Right atrium auricular region (tissue), 2 donors: ENCODE measurements at places on chromosomes 11 and 22.
A peak's percentile ranks its signal among the peaks of the same experiment; 100 is the strongest.

DNA sequence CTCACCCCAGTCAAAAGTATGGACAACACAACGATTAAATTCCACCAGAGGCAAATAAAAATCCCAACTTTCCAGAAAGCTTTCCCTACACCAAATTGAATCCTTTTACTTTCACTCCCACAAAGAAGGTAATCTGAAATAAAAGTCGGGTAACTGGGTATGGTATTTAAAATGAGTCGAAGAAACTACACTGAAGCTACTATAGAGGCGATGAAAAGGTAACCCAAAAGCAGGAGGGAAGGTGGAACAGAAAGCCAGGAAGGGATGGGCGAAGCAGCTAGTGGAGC lies 1.1 kb downstream of the PICALM start:
- DNase-seq: no peak

GRCh38 chr22:19932367-19933206 lies 9.0 kb upstream of the COMT start:
- no peak for DNase-seq

GRCh38 chr22:28905256-28905832 lies 22.0 kb downstream of the ZNRF3 start:
- no peak for DNase-seq

GRCh38 chr22:25569361-25569760 lies 4.9 kb downstream of the GRK3 start:
- no peak for DNase-seq

DNA sequence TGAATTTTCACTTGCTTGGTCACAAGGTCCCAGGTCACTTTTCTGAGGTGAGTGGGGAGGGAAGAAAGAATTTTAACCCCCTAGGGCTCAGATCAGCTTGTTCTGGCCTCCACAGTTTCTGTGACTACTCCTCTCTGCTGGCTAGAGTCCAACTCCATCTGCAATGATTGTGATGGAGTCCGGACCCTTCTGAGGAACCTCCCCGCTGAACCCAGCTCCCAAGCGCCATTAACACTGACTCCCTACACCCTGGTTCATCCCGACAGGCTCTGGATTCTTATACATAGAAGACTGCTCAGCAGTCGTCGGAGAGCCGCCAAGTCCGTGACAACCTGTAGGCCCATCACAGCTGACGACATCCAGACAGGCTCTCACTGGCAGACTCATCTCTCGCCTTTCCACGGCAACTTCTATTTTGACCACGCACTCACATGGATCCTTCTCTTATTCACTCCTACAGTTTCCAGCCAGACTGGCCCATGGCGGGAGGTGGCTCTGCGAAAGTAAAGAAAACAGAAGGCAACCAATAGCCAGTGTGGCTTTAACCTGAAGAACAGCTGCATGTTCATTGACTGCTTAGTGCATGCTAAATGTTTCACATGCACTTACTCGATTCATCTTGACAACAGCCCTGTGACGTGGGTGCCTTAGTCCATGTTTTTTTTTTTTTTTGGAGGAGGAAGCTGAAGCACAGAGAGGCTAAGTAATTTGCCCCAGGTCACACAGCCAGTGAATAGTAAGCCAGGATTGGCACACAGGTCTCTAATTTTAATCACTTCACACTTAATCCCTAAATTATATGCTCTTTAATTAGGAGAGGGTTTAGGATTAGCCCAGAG lies 68.0 kb upstream of the PRDM11 start:
- no peak for DNase-seq

DNA sequence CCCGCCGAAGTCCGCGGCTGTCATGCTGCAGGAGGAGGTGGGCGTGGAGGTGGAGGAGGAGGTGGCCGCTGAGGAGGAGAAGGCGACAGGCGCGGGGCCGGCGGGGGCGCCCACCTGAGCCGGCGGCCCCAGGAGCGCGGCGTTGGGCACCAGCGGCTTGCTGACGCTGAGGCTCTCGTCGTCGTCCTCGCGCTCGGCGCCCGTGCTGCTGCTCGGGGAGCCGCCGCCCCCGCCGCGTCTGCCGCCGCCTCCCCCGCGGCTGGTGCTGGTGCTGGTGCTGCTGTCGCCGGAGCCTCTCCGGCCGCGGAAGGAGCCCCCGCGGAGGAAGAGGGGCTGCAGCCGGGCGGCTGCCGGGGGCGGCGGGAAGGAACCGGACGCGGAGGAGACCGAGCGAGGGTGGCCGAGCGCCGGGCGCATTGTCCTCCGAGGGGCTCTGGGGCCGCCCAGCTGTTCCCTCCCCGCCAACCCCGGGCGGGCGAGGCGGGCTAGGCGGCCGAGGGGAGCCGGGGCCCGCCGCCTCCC lies 388 bp downstream of the TMEM121B start:
- DNase-seq: no peak

DNA sequence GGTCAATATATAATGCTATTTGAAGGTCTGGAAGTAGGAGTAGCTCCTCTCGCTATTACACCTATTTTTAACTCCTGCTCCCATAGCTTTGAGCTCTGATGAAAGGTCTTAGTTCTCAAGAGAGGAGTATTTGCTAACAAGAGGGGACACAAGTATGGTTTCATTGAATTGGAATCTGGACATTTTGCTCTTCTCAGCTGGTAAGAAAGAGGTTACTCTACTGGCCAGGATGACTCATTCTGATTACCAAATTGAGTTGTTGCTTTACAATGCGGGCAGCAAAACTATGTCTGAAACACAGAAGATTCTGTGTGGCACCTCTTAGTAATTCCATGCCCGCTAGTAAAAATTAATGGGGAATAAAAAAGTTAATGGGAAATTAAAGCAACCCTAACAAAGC lies 63.6 kb upstream of the EP300 start:
- DNase-seq: no peak

GRCh38 chr11:44167046-44167445 lies 71.6 kb downstream of the EXT2 start:
- DNase-seq: no peak

DNA sequence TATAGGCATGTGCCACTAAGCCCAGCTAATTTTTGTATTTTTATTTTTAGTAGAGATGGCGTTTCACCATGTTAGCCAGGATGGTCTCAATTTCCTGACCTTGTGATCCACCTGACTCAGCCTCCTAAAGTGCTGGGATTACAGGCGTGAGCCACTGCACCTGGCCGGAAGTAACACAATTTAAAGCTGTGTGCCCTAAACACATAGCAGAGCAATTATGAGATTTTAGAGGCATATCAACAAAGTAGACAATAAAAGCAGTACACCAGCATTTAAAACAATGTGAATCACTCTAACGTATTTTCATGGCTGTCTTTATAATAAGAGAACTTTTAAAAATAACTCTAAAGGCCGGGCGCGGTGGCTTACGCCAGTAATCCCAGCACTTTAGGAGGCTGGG lies 42.4 kb downstream of the PRR14L start:
- DNase-seq: no peak

- no peak for DNase-seq
Measured at GRCh38 chr11:61080986-61081590, 21.2 kb upstream of the CD5 start.

DNA sequence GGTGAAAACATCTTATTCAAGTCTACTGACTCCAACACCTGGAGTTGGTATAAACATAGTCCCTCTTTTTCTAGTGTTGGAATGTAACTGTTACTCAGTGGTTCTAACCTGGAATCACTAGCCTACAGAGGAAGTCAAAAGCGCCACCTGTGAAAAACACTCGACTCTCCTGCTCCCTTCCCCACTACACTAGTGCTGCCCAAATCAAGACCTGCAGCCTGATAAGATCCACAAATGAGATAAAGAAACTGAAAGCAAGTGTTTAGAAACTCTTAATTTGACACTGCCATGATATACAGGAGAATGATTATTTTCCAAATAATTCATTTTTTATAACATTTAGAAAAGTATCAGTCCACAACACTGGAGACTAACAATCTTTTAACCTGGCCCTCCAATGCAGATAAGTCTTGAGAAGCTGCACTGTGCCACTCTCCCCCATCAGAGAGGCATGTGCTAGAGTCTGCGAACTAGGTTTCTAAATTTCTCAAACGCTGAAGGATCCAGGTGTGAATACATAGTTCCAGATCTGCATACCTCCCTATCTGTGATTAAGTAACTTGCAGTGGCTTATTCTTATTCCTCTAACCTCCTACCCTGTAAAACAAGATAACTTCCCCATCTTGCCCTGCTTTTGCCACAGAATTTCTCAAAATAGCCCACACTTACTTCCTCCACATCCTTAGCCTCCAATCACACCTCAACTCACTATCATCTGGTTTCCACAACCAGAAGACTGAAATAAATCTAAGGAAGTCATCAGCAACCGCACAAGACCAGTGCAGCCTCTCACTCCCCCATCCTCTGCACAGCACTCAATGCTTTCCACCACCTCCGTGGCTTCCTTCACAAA lies 88.1 kb downstream of the RRAS2 start:
- no peak for DNase-seq

GRCh38 chr11:133172349-133172748 lies 360.0 kb downstream of the OPCML start:
- DNase-seq: no peak

DNA sequence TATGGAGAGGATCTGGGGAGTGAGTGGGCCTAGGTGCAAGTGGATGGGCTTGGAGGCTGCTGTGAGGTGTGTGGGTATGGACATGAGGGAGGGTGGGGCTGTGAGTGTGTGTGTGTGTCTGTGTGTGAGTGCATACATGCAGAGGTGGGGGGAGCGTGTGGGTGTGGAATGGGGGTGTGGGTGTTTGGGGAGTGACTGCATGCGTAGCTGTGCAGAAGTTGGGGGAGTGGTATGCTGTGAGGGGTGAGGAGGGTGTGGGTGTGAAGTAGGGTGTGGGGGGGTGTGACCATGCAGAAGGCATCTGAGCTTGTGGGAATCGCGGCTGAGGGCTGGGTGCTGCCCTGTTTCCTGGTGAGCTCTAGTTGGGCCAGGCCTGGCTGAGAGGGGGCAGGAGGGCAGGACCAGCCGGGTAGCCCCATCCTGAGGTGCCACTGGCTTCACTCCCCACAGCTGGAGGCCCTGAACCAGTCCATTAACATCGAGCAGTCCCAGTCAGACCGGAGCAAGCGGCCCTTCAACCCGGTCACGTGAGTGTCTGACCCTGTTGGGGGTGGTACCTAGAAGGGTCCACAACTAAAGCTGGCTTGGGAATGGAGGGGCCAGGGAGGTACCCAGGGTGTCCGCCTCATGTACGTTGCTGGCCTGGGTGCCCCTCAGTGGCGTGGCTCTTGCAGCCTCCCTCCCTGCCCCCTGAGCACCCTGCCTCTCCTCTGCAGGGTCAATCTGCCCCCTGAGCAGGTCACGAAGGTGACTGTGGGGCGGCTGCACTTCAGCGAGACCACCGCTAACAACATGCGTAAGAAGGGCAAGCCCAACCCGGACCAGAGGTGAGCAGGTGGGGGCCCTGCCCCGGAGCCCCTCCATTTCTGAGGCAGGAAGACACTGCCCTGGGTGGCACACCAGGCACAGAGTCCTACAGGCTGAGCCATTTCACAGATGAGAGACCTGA lies 16.5 kb downstream of the TMEM258 start:
- no peak for DNase-seq

DNA sequence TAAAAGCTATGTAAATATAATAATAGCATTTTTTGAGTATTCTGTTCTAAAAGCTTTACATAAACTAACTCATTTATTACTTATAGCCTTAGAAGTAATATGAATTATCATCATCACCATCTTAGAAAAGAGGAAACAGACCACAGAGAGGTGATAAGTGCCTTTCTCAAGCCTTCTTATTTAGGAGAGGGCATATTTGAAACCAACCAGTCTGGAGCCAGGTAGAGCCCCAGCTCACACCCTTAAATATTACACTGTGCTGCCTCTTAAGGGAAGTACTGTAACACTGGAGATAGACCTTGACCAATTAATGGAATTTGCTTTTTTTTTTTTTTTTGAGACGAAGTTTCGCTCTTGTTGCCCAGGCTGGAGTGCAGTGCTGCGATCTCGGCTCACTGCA lies 2.3 kb downstream of the BCO2 start:
- DNase-seq: no peak

GRCh38 chr11:69303427-69303826 lies 9.5 kb downstream of the MYEOV start:
- DNase-seq: no peak

DNA sequence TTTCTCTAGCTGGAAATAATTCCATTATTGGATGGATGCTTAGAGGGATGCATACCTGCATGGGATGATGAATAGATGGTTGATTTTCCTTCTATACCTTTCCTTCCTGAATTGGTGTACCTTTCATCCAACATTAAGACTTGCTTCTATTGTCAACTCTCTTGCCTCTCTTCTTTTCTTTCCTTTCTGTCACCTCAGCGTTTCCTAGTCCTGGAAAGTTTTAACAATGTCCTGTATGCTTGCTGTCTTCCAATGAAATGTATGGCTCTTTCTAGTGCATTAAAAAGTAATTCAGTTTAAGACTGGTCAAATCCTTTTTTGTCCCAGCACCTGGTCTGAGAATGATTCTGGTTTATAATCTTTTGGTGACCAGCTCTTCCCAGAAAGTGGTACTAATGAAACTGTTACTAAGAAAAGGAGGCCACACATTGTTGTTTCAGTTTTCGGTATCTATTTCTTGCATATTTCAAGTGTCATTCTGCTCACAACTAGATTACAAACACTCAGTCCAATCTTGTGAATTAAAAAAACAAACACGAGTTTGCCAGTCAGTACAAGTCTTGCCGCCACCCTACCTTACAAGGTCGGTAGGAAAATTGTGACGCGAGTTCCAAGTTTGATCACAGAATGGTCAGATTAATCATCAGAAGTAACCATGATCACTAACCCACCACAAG lies 8.0 kb downstream of the POU2AF1 start:
- no peak for DNase-seq

GRCh38 chr11:124920870-124921609 lies 2.0 kb downstream of the HEPN1 start:
- DNase-seq: peak; percentile 73

GRCh38 chr22:22893077-22893805 lies 5.6 kb downstream of the IGLL5 start:
- no peak for DNase-seq

- no peak for DNase-seq
Measured at GRCh38 chr22:30201945-30202344, 44.6 kb downstream of the LIF start.

GRCh38 chr11:35911616-35912165 lies 32.2 kb upstream of the LDLRAD3 start:
- DNase-seq: no peak

GRCh38 chr11:13102865-13103539 lies 93.9 kb downstream of the RASSF10 start:
- no peak for DNase-seq

DNA sequence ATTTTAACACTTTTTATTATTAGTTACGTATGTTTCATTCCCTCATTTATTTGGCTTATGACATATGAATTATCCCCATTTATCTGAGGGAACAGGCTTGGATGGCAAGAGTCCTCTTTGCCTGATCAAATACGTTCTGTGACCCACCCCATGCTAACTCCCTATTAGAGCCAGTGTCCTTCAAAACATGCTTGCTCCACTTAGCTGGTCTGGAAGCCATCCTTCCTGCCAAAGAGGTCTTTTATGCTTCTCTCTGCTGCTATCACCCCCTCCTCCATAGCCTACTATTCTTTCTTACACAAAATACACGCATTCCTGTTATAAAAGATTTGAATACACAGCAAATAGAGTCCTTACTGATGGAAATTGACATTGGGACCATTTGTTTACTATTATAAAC lies 6.4 kb downstream of the COA4 start:
- DNase-seq: no peak
